ENCODE measurements at places on chromosomes 1 and 21. TPM values are rescaled to one million over a fixed set of nuclear protein-coding genes. Genes with fewer than 3 reads are reported as not detected.

DNA sequence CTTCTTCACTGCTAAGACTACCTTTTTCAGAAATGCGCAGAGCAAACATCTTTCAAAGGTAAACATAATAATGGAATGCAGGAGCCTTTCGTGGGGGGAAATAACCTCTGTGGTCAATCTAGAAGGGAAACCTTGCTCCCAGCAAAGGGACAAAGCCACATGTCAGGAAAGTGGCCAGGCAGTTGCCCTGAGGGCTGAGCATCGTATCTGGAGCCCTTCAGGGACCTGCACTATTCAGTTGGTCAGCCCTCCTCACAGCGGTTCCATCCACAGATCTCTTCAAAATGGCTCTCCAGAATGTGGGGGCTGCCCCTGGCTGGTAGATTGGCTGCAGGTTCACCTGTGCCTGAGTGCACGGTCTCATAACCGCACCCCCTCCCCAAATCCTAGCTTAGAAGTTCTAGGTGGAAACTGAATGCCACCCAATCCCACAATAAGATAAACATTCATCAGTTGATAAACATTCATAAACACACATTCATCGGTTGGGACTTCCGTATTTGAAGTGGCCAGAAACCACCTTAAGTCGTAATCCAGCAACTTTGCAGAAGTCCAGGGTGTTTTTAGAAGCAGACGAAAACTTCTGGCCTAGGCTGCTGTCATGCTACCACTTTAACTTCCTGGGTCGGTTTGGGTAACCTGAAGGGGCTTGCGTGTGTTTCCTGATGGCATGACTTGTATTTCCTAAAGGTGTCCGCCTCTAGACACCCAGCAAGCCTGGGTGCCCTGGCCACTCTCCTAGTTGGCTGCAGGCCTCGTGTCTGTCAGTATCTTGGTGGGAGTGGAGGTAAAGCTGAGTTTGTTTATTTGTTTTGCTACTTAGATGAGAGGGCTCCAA, 50.5 kb downstream of the RASSF5 start:
- no peak for DNase-seq

- peak; percentile 24 for DNase-seq
Observed at GRCh38 chr1:21781815-21782348, 1.1 kb downstream of the USP48 start.

The SYF2 gene
- 65.8 TPM for total RNA-seq

The CLEC20A gene
- total RNA-seq = not detected

All from G401 (cell line).